ENCODE measurements at places on chromosomes 5 and 9.
A peak's percentile ranks its signal among the peaks of the same experiment; 100 is the strongest.

- no peak for DNase-seq
Measured at GRCh38 chr5:55134053-55134722, 25.8 kb upstream of the GPX8 start.

GRCh38 chr5:24591426-24591825, 53.4 kb downstream of the CDH10 start:
- no peak for DNase-seq

- DNase-seq = no peak
Measured at GRCh38 chr9:134175808-134176598, 11.6 kb upstream of the RNU6ATAC start.

DNA sequence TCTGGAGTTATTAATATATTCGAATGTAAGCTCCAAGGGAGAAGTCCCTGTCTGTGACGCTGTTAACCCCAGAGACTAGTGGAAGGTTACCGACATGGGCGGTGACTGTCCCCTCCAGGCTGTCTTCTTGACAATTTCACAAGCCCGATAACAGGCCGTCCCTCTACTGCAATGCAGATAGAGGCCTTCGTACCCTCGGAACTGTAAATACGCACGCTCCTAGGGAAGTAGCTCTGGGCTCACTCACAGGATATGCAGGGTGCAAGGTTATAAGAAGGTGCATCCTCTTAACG, 680 bp upstream of the RFK start:
- peak; percentile 61 for DNase-seq

GRCh38 chr9:121249563-121249962, 18.4 kb upstream of the GSN start:
- no peak for DNase-seq

GRCh38 chr5:168179192-168179593, 112.3 kb upstream of the WWC1 start:
- no peak for DNase-seq

DNA sequence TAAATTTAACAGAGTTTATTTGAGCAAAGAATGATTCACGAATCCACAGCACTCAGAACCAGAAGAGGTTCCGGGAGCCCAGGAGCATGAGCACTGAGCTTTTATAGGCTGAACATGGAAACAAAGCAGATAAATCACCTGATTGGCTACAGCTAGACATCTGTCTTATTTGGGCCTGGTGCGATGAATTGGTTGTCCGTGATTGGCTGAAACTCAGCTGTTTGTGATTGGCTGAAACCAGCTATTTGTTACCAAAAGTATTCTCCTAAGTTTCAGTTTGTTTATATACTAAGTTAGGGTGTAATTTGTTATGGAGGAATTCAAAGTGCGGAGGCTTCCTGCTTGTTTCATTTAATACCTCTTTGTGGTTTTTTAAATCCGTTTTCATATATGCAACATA, 15.8 kb upstream of the LCP2 start:
- no peak for DNase-seq

- DNase-seq = no peak
Measured at GRCh38 chr5:175471196-175471595, 7.2 kb upstream of the SFXN1 start.

DNA sequence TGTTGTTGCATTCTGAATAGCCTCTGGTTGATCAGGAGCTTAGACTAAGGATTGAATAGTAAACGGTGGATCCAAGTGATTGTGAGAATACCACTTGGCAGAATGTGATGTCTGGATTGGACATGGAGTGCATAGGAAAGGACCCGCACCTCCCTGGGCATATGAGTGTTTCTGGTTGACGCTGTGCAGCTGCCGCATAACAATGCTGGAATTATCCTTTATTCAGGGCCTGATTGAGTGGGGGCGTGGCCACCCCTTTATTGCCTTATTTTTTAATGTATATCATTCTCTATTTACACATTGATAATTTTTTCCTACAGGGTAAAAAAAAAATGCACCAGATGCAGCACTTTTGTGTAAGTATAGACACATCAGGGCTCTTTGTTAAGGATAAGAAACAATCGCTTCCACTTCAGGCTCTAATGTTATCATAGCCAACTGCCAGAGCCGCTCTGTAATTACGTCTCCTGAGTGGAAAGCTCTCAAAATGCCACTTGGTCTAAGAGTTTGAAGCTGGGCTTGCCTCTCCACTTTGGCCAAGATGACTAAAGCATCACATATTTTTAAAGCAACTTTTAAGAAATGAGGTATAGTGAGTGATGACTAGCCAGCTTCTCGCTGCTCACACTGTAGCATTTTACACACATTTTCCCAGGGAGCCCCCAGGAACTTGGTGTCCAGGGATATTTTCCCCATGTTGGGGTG, 5.7 kb downstream of the FGD3 start:
- DNase-seq = peak; percentile 9

DNA sequence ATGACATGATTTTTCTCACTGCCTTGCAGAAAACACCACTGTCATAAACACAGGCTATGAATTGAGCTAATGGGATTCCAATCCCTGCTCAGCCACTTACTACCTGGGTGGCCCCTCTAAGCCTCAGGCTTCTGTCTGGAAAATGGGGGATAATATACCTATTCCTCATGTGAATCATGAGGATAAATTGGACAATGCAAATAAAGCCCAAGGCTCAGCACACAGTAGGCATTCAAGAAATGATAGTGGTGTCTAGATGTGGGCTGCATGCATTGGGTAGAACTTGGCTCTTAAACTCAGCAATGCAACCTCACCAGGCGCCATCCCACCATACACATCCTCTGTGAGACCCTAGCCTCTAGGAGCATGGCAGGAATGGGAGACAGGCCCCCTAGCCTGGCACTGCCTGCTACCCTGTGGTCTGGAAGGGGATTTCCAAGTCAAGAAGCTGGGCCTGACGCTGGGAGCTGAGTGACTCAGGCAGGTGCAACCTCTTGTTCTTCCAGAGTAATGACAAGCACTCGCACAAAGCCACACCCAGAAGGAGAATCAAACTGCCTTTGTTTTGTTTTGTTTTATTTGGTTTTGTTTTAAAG, 2.3 kb upstream of the TNIP1 start:
- peak; percentile 89 for DNase-seq

DNA sequence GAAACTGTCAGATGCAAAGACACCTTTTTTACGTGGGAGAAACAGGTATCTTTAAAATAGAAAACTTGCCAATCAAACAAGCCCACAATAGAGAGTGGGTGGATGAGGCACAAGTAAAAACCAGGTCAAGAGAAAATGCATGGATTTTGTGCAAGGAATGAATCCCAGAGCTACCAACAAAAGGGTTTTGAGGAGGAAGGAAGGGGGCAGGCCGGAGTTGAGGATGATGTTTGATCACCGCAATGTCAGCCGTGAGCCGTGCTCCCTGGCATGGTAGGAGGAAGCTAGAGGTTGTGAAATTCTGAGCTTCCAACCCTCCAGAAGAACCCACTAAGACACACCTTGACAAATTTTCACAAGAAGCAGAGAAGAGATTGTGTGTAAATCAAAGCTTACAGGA, 53.2 kb downstream of the HRH2 start:
- no peak for DNase-seq

GRCh38 chr9:24608599-24608998, 62.9 kb upstream of the IZUMO3 start:
- no peak for DNase-seq

- DNase-seq = peak; percentile 27
Measured at GRCh38 chr5:27450607-27451006, 412.2 kb upstream of the CDH9 start.

DNA sequence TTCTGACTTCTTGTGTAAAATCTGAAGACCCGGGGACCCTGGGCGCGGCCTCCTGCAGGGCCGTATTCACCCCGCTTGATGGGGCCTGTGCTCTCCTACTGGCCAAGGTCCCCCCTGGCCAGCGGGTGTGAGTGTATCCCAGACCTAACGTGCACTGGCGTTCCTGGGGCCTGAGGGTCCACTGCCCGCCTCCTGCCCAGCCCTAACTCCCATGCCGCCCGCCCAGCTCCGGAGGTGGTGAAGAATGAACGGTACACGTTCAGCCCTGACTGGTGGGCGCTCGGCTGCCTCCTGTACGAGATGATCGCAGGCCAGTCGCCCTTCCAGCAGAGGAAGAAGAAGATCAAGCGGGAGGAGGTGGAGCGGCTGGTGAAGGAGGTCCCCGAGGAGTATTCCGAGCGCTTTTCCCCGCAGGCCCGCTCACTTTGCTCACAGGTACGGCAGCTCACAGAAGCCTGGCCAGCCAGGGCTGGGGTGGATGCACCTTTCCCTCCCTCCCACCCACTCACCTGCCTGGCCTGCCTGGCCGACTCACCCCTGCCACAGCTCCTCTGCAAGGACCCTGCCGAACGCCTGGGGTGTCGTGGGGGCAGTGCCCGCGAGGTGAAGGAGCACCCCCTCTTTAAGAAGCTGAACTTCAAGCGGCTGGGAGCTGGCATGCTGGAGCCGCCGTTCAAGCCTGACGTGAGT, 9.5 kb downstream of the GRK6 start:
- DNase-seq = no peak

DNA sequence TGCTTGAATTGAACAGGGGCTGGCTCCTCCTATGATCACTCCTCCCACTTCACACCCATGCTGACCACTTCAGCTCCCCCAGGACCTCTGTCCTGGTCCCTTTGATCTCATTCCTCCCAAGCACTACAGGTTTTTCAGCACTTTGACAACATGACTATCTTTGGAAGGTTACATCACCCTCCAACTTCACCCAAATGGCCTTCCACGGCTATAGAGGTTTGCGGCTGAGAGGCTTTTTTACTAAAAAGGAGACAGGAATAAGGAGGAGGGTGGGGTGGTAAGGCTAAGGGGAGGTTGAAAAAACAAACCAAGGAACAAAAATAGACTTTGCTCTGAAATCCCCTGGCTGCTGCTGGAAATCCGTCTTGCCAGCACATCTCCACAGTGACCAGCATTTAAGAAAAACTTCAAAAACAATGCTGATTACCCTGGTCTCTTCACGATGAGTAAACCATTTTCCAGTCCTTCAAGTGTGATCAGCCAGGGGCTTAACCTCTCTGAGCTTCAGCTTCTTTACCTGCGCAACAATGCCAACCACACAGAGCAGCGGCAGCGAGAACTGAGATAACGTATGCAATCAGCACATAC, 102.7 kb downstream of the DPYSL3 start:
- DNase-seq = no peak

DNA sequence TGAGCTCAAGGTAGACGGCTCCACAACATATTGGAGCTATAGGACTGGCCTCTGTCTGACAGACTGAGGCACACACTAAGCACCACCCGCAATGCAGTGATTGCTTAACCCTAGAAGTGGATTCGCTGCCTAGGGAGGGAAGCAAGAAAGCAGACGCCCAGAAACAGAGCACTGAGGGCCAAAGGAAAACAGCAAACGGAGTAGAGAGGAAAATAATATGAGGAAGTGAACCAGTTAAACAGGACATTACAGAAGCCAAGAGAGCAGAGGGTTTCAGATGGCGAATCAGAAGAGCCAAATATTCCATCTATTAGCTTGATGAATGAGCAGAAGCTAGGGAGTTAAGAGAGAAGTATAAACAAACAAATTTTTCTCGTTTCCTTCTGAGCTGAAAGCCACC, 139.2 kb upstream of the LHFPL2 start:
- no peak for DNase-seq

DNA sequence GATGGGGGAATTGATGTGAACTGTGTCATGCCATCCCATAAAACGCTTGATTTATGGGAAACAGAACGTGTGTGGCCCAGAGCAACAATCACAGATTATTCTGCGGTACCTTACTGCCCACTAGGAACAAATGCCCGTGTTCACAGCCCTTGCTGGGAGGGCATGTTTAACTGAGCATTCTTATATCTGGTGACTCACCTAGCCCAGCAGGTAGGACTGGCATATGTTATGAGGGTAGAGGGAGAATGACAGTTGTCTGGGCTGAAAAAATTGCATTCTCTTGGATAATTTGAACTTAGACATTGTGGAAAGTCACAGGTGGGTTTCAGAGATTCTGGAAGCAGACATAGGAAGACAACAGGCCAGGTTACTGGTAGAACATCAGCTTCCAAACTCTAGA, 460.6 kb downstream of the DMRT2 start:
- DNase-seq = no peak
